Aorta (tissue), 5 donors: ENCODE measurements at places on chromosomes 11 and 22. TPM values are rescaled to one million over a fixed set of nuclear protein-coding genes. Genes with fewer than 3 reads are reported as not detected.

GLYATL1 gene
- not detected for total RNA-seq

DEUP1 gene
- total RNA-seq = not detected

CHST1 gene
- total RNA-seq = 15.2 TPM

- no peak for DNase-seq
Measured at GRCh38 chr11:107928767-107929507, 689 bp downstream of the RAB39A start.

DNA sequence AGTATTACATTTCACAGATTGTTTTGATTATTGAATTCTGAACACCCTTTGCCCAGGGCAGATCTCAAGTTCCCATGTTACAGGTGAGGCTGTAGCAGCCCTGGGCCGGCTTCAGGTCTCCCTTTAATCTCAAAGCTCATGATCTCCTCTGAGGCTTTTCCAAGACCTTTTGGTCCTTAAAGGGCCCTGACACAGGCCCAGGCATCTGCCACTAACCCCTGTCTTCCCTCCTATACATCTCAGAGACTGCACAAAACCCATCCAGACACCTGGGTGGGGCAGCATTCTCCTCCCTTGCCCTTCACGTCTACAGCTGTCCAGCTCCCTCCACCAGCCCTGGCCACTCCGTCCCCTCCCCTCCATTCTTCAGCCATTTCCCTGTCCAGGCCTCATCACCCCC is 37.8 kb downstream of the PDE2A start:
- no peak for DNase-seq

- DNase-seq = no peak
Measured at GRCh38 chr22:42817556-42817955, 39.5 kb downstream of the ARFGAP3 start.

DNA sequence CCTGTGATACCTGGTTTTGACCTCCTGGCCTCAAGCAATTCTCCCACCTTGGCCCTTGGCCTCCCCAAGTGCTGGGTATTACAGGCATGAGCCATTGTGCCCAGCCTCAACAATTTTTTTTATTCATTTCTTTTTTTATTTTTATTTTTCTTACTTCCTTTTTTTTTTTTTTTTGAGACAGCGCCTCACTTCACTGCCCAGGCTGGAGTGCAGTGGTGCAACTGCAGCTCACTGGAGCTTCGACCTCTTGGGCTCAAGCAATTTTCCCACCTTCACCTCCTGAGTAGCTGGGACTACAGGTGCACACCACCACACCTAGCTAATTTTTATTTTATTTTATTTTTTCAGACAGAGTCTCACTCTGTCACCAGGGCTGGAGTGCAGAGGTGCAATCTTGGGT is 25.5 kb upstream of the CECR2 start:
- no peak for DNase-seq

- DNase-seq = no peak
Measured at GRCh38 chr11:18791207-18791968, at the start of gene PTPN5. PTPN5 (minus strand) TSS chr11:18791798; CDS start chr11:18771958, 19,840 bp downstream.

- DNase-seq = no peak
Measured at GRCh38 chr11:60211206-60211605, 28.3 kb upstream of the MS4A6A start.
